Natural killer cell treated with Interleukin-12 subunit alpha and Interleukin-12 subunit beta and Interleukin-15 and Interleukin-18, amount 100 ng/mL, for 72 hours (primary cell): ENCODE measurements at places on chromosomes 7 and 10.

DNA sequence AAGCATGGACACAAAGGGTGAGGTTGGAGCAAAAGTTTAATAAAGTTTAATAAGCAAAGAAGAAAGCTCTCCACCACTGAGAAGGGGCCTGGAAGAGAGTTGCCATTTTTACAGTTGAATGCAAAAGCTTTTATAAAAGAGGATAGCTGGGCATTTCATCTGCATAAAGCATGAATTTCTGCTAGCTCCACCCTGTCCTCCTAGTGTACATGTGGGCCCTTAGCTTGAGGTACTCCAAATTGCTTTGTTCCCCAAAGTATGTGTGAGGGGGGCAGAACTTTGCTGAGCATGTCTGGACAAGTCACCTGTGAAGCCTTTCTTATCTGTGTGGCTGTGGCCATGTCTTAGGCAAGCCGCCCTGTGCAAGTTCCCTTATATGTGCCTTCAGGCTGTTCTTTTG, 22.6 kb upstream of the CROT start:
- DNase-seq = no peak

- DNase-seq = no peak
These were observed 64.5 kb upstream of the C10orf90 start for GRCh38 chr10:126734967-126735366.

GRCh38 chr10:20897146-20897825, at the start of gene NEBL:
Gene NEBL, minus strand, starts transcription at chr10:20897311. Its CDS starts 106 bp downstream, at chr10:20897205.
- no peak for DNase-seq

- DNase-seq = no peak
These were observed 14.6 kb upstream of the RPEL1 start for GRCh38 chr10:103231047-103231551.
